Stimulated activated effector memory CD8-positive, alpha-beta T cell treated with anti-CD3 and anti-CD28 coated beads, Interleukin-12 subunit alpha, Interleukin-12 subunit beta, amount 100 ng/mL, for 72 hours (primary cell): ENCODE measurements at places on chromosomes 1 and 21.

DNA sequence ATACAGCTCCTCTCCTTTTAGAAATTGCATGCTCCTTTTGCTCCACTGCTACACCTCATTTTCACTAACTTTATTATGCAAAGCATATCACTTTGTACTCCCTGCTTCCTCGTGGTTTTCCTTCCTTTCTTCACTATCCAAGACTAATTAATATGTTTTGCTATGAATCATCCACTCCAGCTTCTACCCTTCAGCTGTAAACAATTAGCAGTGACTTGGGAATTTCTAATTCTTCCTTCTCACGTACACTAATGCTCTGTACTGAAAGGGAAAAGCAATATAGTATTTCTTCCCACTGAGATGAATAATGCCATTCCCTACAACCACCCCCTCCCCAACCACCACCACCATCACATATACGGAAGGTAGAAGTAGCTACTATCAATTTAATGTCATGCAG, 1917.0 kb downstream of the MRPL39 start:
- no peak for DNase-seq

DNA sequence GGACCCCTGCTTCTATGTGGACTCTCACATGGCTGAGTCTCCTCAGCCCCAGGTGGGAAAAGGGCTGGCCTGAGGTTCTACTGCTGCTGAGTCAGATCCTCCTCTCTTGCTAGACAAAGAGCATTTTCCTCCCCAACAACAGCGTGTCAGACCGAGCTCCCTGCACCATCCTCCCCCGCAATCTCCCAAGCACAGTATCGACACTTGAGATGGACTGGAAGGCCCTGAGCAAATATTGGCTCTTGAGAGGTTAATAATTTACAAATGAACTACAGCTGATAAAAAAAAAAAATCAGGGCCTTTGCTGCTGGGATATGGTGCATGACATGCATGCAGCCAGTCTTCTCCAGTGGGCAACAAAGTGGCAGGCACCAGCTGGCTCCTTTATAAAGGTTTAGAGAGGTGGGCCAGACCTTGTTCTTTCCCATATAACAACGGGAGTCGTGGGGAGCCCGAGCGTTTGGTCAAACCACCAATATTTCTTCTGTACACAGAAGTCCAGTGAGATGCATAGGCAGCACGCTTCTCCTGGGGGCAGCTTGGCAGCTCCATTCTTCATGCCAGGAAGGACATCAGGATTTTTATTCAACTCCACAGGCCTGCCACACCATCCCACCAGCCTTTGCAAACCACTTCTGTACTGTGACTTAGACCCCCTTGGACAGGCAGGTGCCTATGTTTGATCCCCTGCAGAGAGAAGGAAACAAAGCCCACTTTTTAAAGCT, 55.4 kb upstream of the CAMK1G start:
- DNase-seq = no peak

DNA sequence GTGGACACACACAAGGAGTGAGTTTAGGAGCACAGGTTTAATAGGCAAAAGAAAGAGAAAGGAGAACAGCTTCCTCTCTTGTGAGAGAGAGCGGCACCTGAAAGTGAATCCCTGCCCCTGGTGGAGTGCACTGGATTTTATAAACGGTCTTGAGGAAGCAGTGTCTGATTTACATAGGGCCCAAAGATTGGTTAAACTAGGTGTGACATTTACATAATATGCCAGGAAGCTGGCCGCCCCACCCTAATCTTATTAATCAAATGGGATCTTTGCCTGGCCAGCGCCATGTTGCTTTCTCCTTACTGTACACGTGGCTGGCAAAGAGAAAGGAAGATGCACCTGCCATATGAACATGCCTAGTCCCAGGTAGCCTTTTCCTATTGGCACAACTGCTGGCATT, 38.7 kb downstream of the CFH start:
- DNase-seq = no peak

GRCh38 chr1:183023146-183023600, at the start of gene LAMC1:
LAMC1 (plus strand) TSS chr1:183023420; CDS start chr1:183023717, 297 bp downstream.
- DNase-seq = no peak
